ENCODE measurements at places on chromosomes 7 and 10.

DNA sequence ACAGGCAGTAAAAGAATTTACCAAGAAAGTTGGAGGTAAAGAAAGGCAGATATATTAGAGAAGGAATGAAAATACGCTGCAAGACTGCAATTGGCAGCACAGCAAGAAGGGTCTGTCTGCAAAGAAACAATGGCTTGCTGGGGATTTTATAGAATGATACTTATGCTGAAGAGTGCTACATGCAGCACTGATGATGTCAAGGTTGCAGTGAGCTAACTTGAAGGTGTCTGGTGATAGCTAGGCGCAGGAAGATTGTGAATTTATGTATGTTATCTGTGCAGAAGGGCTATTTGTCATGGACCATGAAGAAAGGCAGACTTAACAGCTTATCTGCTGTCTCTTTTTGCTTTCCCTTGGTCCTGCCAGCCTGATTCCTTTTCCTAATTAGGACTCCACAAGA, 319.3 kb upstream of the KMT2E start:
- DNase-seq = no peak

DNA sequence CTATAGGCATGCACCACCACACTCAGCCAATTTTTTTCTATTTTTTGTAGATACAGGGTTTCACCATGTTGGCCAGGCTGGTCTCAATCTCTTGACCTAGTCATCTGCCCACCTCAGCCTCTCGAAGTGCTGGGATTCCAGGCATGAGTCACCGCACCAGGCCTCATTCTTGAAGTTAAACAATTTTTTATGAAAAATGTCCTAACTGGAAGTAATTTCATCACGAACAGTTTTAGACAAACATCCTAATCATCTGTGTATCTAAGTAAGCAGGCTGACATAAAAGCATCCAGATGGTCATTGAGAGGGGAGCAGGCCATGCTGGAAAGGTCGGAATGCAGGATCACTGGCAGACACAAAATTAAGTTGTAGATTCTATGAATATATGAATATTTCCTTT, 269.1 kb downstream of the ZMYND11 start:
- no peak for DNase-seq

GRCh38 chr10:48708144-48708543, 23.5 kb downstream of the WDFY4 start:
- DNase-seq = no peak

DNA sequence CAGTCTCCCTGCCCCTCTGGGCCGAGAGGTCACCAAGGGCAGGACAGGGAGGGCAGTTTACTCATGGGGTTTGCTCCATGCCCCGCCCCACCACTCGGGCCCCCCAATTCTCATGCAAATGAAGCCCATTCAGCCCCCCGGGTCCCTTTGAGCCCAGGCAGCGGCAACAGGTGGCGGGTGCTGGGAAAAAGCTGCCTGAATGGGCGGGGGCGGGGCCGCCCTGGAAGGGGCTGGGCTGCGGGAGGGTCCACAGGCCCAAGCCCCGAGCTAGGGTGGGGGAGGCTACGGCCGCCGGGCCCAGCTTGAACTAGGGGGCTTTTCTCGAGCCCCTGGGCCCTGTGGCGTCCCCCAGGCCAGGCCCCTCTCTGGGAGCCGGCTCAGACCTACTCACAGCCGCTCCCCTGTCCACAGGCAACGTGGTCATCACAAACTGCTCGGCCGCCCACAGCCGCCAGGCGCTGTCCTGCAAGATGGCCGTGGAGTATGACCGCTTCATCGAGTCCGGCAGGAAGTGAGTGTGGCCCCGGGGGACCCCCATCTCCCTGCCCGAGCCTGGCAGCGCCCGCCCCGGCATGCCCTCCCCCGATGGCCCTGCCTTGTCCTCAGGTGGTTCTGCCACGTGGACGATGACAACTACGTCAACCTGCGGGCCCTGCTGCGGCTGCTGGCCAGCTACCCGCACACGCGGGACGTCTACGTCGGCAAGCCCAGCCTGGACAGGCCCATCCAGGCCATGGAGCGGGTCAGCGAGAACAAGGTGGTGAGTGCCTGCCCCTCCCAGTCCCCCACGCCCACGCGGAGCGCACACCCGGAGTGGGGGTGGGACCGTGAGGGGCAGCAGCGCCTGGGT, 5.5 kb downstream of the LFNG start:
- no peak for DNase-seq

- no peak for DNase-seq
Measured at GRCh38 chr7:35365523-35365922, 111.6 kb upstream of the TBX20 start.

DNA sequence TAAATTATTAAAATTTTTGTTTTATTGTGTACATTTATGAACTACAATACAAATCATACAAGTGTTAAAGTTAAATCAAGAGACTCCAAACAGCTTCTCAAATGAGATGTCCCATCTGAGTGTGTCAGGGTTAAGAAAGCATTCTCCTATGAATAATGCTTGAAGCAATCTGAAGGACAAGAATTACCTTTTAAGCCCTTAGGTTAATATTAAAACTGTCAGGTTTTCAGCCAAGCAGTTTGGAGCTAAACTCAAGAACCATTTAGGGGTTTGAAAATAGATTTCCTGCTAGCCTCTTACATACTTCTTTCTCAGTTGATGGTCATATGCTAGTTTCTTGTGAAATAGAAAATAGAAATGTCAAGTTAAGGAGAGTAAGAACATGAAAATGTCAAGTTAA, 38.3 kb downstream of the LIPJ start:
- DNase-seq = no peak

DNA sequence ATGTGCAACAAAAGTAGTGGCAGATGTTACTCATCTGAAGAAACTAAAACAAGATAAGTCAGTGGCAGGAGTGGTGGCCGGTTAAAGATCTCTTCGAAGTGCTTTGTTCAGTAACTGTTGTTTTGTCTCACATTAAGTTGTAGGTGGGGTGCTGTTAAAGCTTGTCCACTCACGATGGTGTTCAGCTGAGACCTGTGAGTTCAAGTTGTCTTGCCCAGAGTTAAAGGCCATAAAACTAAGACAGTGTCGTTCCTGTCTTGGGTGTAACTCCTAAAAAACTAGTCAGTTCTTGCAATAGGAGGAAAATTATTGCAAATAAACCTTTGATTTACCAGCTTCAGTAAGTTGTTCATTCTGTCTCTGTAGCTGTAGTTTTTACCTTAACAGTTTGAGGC, 857 bp upstream of the FOXP2 start:
- DNase-seq = no peak

- no peak for DNase-seq
Measured at GRCh38 chr7:99539213-99539811, 12.6 kb downstream of the FAM200A start.

DNA sequence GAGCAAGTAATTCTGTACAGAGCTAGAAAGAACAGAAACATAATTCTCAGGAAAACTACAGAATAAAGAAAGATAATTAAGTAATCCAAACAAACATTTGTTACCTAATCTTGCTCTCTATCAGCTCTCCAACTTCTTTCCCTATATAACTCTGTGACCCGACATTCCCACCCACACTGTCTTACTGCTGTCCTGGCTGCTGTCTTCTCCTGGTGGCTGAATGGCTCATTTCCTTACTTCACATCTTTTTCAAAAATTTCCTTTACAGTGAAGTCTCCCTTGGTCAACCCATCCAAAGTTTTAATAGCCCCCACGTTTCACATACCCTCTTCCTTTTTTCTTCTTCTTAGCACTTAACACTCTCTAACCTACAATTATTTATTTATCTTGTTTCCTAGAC, 64.0 kb downstream of the HYCC1 start:
- DNase-seq = no peak

DNA sequence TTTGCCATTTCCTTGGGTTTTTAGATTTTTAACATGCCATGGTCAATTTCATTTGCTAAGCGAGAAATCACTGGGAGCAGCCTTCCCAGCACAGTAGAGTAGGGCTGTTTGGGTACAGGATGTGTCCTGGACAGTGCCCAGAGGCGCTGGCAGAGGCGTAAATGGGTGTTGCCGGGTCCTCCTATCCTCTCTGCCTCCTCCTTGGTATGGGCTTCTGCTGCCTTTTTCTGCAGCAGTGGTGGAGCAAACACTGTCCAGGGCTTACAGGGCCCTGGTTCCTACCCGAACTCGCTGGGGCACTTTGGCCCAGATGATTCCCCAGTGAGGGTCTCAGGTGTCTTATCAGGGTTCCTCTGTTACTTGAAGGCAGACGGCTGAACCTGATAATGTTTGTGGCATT, 298.3 kb downstream of the RPS24 start:
- no peak for DNase-seq

- DNase-seq = no peak
Measured at GRCh38 chr7:22633286-22633953, 93.6 kb upstream of the IL6 start.

Measured in Kasumi-1 (cell line).